Colonic mucosa (tissue), 4 donors: ENCODE measurements at places on chromosomes 5 and 9. TPM values are rescaled to one million over a fixed set of nuclear protein-coding genes. Genes with fewer than 3 reads are reported as not detected.

- no peak for DNase-seq
Measured at GRCh38 chr5:132927355-132928061, 35.9 kb downstream of the AFF4 start.

DNA sequence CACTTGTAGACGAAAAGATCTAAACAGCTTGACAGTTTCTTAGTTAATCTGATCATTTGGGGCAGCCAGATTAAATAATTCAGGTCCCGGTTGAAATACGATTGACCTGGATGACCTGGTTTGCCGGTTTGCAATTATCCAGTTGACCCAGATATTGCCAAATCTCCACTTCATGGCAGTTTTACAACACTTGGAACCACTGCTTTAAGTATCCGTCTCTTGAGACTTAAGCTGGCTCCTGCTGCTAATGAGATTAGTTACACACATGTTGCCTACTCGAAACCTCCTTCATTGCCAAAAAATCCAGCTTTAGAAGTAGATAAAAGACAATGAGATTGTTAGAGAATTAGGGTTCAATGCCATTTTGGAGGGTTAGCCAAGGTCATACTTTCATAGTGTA, 136.2 kb upstream of the HAPLN1 start:
- DNase-seq = peak; percentile 18

- no peak for DNase-seq
Measured at GRCh38 chr9:31615966-31616365, 768.5 kb upstream of the ACO1 start.

DNA sequence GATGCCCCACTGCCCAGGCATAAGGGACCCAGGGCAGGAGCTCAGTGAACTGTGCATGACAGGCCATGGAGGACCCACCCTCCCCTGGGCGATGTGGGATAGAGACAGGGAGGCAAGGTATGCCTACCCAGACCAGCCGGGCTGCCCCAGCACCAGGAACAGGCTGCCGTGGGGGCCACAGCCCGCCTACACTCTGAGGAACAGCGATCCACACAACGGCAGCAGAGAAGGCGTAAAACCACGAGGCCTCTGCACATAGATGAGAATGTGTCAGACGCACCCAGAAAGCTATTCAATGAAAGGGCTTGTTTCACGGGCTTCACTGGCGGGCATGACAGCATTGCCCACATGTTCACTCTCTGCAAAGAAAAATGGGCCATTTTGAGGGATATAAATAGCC, 49.5 kb downstream of the SEMA4D start:
- DNase-seq = no peak

DNA sequence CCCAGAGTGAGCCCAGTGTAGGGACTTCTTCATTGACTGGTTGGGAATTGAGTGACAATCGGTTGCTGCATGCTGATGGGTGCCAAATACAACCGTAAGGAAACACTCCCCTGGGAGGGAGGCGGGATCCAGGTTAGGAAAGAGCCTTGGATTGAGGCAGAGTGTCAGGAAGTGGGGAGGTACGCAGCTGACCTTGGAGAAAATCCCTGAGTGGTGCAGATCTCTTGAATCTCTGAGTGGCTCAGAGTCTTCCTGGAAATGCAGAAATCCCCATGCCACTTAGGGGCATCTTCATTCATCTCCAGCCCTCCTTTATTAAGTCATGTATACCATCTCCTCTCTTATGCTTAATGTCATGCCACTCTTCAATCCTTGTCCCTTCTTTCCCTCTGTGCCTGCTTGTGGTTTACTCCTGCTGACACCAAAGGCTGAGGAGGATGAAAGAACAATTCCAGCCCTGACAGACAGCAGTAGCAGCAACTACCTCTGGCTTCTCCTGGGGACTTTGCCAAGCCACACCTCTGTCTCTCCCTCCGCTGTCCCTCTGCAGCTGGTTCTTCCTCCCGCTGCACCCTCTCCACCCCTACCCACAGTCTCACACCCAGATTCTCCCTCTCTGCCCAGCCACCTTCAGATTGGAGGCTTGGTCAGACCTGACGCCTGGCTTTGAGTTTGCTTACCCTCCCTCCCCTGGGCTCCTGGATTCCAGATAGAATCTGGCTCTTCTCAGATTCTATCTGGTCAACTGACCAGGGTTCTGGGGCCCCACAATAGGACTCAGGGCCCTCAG, 14.1 kb upstream of the LCP2 start:
- DNase-seq = no peak

GRCh38 chr5:157651623-157652376, 438 bp downstream of the SOX30 start:
- peak; percentile 83 for DNase-seq

GRCh38 chr9:82651474-82651873, 411.5 kb downstream of the RASEF start:
- no peak for DNase-seq

- DNase-seq = peak; percentile 41
Measured at GRCh38 chr9:125189011-125189360, 617 bp downstream of the PPP6C start.

DNA sequence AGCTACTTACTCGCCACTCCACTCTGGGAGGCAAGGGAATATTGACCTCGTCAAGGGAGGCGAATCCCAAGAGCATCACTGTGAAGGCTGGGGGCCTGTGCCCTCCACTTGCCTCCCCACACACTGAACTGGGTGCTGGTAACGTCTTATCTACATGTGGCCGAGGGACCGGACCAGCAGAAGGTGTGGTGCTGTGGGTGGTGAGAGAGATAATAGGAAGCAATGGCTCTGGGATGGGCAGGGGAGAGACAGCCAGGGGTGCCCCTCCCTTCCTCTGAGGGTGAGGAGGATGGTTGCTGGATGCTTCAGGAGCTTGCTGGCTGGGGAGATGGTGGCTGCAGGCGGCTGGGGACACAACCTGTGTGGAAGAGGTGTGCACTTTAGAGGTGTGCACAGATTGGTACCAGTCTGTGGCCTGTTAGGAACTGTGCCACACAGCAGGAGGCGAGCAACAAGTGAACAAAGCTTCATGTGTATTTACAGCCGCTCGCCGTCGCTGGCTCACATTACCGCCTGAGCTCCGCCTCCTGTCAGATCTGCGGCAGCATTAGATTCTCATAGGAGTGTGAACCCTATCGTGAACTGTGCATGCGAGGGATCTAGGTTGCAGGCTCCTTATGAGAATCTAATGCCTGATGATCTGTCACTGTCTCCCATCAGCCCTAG, 100.3 kb downstream of the ENTREP1 start:
- no peak for DNase-seq

DNA sequence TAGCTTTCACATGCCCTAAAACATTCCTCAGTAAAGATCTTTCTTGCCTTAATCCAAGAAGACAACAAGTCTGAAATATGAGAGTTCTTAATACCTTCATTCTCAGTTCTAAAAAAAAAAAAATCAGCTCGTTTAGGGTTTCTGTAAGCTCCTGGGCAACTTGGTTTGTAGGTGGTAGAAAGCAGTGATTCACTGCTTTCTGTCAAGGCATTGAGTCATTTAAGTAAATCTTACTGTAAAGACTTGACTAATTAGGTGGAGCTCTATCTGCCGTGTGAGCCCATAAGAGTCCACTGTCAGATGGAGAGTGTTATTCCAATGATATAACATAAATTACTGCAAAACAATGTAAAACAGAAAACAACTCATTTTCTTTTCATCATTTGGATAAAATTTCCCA, 56.1 kb upstream of the MAST4 start:
- DNase-seq = no peak

DNA sequence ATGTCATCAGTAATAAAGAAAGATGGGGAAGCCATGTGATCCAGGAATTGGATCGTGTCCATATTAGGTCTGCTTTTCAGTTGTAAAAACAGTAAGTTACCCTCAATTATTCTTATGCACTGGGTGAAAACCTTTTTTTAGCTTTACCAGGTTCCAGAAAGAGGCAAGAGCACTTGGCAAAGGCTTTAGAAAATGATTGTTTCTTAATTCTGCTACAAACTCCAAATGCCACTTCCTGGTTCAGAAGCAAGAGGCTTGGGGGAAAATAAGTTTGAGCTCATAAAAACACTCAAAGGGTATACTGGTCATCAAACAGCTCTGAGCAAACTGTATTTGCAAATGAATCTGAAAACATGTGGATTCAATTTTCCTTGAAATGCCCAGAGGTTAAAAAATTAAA, 615.6 kb downstream of the EBF1 start:
- no peak for DNase-seq

DNA sequence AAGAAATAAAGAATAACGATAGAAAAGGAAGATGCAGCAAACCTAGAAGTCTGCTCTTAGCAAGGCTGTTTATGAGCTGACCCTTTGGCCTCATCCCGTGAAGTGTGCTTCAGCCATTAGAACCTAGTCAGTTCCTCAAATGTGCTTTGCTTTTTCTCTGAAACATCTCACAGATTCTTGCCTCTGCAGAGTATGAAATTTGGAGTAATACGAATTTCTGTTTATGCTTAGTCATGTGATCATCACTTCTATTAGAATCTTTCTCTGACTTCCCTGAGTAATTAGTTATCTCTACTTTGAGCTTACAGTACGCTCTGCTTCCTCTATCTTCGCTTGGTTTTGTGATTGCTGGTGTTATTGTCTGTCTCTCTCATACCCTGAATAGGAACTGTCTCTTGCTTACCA, 11.3 kb downstream of the CYSTM1 start:
- DNase-seq = no peak

DNA sequence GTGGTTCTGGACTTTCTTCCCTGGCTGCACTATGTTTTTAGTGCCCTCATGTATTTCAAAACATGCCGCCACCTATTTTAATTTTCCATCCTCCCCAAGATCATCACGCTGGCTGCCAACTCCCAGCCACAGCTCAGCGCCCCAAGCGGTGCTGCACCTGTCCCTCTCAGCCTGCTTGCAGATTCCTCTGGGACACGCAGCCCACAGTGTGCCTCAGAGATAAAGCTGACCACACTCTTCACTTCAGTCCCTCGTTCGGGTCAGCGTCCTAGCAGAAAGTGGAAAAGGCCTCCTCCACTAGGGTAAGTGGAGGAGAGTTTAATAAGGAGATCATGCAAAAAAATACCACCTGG, 56.2 kb upstream of the CKS2 start:
- no peak for DNase-seq

DNA sequence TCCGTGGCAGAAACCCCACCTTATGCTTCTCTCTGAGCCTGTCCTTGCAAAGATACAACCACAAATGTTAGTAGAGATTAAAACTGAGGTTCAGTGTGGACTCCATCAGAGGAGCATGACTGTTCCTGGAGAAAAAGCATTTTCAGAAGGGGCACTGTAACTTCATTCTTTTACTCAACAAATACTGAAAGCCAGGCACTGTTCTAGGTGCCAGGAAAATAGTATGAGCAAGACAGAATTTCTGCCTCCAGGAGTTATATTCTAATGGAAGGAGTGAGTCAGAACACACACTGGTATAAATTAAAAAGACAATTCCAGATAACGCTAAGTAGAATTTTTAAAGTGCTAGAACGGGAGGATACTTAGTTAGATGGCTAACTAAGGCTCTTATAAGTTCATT, 251.4 kb upstream of the GAS1 start:
- no peak for DNase-seq

The AOPEP gene
- total RNA-seq = 38.4 TPM

The IFNA21 gene
- total RNA-seq = not detected

The DAB2 gene
- 43.7 TPM for total RNA-seq

The SLC36A3 gene
- total RNA-seq = not detected

The CXCL14 gene
- total RNA-seq = 68.2 TPM

The CDC25C gene
- 10.2 TPM for total RNA-seq

The IL3 gene
- 0.25 TPM for total RNA-seq

The TUSC1 gene
- total RNA-seq = 12.5 TPM

The SAXO1 gene
- total RNA-seq = not detected

The NFIB gene
- total RNA-seq = 54.0 TPM

The NUTM2G gene
- total RNA-seq = not detected
